AG10803 (cell line): ENCODE measurements at places on chromosomes 3 and 15.

DNA sequence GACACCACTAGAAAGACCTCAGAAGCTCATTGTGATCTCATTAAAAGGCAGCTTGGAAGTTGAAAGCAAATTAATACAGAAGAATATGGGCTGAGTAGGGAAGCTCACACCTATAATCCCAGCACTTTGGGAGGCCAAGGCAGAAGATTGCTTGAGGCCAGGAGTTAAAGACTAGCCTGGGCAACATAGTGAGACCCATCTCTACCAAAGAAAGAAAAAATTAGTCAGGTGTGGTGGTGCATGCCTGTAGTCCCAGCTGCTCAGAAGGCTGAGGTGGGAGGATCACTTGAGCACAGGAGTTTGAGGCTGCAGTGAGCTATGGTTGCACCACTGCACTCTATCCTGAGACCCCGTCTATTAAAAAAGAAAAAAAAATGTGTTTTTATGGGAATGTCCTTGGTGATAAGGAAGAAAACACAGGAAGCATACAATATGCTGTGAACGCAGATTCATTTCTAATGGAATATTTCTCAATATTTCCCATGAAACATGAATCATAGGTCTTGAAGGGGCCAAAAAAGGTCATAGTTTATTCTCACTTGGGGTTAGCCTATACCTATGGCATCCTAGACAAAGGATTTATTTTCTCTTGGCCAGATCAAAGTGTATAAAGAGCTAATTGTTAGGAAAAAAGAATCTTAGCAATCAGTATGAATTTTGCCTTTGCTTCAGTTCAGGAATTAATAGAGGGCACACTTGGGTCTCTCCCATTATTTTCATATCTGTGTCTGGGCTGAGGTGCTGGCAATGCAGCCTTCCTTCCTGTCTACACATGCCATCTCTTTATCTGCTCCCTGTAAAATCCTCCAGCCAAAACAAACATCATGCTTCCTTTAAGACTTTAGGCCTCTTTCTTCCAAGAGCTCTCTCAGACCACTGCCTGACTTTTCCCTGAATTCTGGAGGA, 98.2 kb downstream of the FNDC3B start:
- no peak for DNase-seq

- DNase-seq: peak; percentile 29
Measured at GRCh38 chr15:73802431-73803041, 49.4 kb upstream of the INSYN1 start.

GRCh38 chr3:149378478-149379309, 1.2 kb upstream of the TM4SF1 start:
- DNase-seq: no peak

GRCh38 chr15:98440917-98441316, 207.4 kb upstream of the IGF1R start:
- no peak for DNase-seq

DNA sequence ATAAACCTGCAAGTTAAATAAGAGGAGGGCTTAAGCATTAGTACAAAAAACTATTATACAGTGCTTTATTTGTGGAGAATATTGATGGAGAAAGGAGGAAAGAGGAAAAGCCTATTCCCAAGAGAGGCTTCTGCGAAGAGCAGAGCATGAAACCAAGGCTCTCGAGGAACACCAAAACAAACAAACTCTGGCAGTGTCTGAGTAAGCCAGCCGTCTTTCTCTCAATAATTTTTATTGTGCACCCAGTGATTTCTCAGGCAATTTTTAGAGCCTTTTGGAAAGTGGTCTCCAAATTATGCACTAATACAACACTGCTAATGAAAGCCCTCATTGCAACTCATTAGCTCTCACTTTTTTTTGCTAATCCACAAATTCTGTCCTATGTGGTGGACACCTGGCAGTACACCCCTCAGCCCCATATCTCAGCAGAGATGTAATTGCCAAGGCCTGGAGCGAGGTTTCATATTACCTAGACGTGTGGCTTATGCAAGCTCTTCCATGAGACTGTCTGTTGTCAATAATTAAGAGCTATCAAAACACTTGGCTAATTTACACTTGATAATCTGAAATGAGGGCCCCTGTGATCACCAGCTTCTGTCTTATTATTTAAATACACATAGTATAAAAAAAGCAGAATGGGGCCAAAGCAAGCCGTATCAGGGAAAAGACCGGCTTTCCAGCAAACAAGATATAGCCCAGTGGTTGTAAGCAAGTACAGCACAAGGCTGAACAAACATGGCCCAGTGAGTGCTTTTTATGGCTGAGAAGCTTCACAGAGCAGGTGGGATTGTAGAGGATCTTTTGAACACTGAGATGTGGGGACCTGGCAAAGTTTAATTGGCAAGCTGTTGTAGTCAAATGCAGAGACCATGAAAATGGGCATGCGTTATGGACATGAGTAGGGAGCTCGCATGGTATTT, 216.9 kb downstream of the ROBO2 start:
- no peak for DNase-seq
